ENCODE measurements at places on chromosomes 5 and 9. TPM values are rescaled to one million over a fixed set of nuclear protein-coding genes. Genes with fewer than 3 reads are reported as not detected.

Gene NIM1K
- not detected for total RNA-seq

Gene FOXI1
- not detected for total RNA-seq

- no peak for DNase-seq
Measured at GRCh38 chr5:40492056-40492455, 187.7 kb upstream of the PTGER4 start.

DNA sequence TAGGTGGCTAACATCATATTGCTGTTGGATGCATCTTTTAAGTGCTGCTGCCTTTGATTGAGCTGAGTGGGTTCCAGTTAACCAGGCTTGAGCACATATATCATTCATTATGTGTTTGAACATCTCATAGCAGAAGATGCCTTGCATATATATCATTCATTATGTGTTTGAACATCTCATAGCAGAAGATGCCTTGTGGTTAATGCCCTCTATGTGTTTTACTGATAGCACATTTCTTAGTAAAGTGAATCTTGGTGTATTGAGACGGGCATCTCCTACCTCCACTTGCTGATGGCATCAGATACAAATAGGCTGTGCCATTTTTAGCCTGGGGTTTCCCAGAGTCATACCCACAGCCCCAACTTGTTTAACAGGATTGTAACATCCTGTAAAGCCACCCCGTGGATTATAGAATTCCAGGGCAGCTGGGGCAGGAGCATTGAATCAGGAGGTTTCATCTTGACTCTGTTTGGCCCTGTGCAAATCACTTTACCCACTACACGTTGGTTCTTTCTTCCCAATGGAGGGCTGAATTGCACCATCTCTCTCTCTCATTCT lies 26.5 kb downstream of the MTAP start:
- no peak for DNase-seq

DNA sequence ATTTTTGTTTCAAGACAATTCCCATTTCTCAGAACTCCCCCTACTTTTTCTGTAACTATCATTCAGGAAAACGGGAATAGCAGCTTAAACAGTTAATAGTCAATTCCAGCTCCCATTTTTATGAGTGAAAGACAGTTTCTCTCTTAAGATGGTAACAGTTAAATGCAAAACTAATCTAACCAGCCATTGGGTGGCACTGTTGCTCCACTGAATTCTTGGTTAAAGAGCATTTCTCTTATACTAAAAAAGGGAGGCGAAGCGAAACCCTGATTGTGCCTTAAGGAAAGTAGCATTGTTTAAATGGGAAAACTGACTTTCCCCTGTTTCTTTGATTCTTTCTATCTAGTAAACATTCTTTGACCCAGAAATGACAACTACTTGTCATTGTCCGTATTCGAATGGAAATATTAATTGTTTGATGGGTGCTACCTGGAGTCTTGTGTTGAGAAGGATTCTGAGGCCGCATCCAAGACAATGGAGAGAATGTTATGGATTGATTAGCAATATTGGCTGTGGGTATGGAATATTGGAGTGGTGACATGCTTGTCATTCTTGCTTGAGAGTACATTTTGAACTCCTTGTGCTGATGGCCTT lies 507.8 kb downstream of the MAT2B start:
- DNase-seq = peak; percentile 86

GRCh38 chr5:141734501-141735229 lies 52.6 kb upstream of the ARAP3 start:
- no peak for DNase-seq

DNA sequence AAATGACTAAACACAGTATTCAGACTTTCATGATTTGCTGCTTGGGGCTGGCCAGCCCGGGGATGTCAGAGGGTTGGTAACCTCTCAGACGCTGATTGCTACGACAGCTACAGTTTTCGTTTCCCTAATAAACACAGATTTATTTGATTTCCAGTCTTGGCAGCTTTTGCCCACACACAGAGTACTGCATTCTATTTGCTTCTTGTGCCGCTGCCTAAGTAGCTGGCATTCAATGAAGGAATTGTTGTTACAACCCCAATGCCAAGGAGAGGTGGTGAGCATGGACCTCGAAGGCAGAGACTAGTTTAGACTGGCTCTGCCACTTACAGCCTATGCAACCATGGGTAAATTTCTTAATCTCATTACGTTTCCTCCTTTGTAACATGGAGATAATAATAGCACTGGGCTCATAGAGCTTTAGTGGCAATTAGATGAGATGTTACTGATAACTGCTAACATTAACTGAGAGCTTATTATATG lies 247.1 kb upstream of the PANK3 start:
- no peak for DNase-seq

DNA sequence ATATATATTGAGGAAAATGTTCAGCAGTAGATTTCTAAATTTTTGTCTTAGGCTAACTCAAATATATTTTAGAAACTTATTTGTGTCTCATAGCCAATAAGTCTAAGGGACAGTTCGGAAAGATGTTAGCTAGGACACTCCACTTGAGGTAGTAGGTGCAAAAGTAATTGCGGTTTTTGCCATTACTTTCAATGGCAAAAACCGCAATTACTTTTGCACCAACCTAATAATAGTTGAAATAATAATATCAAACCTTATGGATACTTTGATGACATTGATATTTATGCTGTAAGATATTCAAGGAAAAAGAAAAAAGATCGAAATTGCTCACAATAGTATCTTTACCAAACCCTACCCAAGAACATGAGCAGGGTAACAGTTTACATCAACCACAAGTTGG lies 555.5 kb upstream of the ST8SIA4 start:
- no peak for DNase-seq

All from Peyer's patch (tissue), 4 donors.